Stomach (tissue), 19 donors: ENCODE measurements at places on chromosomes 5 and 9. TPM values are rescaled to one million over a fixed set of nuclear protein-coding genes. Genes with fewer than 3 reads are reported as not detected.

Gene ORM1
- total RNA-seq = not detected

Gene GLDC
- not detected for total RNA-seq

Gene CDC25C
- total RNA-seq = 4.1 TPM

Gene TIMD4
- total RNA-seq = not detected

Gene SHOC1
- total RNA-seq = not detected

Gene WDR38
- total RNA-seq = not detected

Gene ADGRD2
- not detected for total RNA-seq

Gene CDH9
- total RNA-seq = not detected

Gene OLFM1
- total RNA-seq = 4.9 TPM

Gene C9orf72
- 69.9 TPM for total RNA-seq

Gene CYLC2
- not detected for total RNA-seq

Gene ZNF883
- 9.0 TPM for total RNA-seq

Gene SV2C
- 1.3 TPM for total RNA-seq

Gene GABRB2
- not detected for total RNA-seq

Gene SMC5
- 16.2 TPM for total RNA-seq

Gene FAM221B
- not detected for total RNA-seq

Gene PIP5K1B
- 13.0 TPM for total RNA-seq

Gene STING1
- total RNA-seq = 16.2 TPM

Gene EDIL3
- 52.7 TPM for total RNA-seq

Gene PRRT1B
- total RNA-seq = 10.9 TPM

Gene RNF208
- 18.7 TPM for total RNA-seq

Gene CRHBP
- not detected for total RNA-seq

Gene TOR4A
- 9.9 TPM for total RNA-seq

Gene LHX3
- not detected for total RNA-seq

Gene SLC25A2
- total RNA-seq = not detected

Gene EPB41L4B
- 26.1 TPM for total RNA-seq

Gene PKN3
- 8.9 TPM for total RNA-seq

Gene LOX
- total RNA-seq = 4.5 TPM

Gene SLC6A18
- not detected for total RNA-seq

Gene ACTBL2
- total RNA-seq = not detected

Gene PRSS3
- 91.2 TPM for total RNA-seq

Gene RNF224
- total RNA-seq = not detected

Gene RRAGA
- total RNA-seq = 13.9 TPM

Gene WNT8A
- total RNA-seq = not detected

Gene MAMDC2
- 42.4 TPM for total RNA-seq

Gene GRM6
- total RNA-seq = not detected

Gene ZNF483
- 7.2 TPM for total RNA-seq

Gene NR5A1
- total RNA-seq = not detected

Gene KIAA0825
- total RNA-seq = 15.6 TPM

Gene IFT74
- total RNA-seq = 11.2 TPM

Gene HMMR
- 37.5 TPM for total RNA-seq

Gene SPINK7
- total RNA-seq = not detected

Gene IL3
- not detected for total RNA-seq

Gene STPG3
- not detected for total RNA-seq

Gene WHRN
- total RNA-seq = 70.1 TPM

Gene CDKN2B
- total RNA-seq = 152 TPM

Gene BAAT
- total RNA-seq = 0.55 TPM

Gene SOHLH1
- total RNA-seq = not detected

Gene PCDHB9
- total RNA-seq = 0.92 TPM

Gene DIPK1B
- 3.8 TPM for total RNA-seq
